ENCODE measurements at places on chromosomes 1 and 21.
A peak's percentile ranks its signal among the peaks of the same experiment; 100 is the strongest.

DNA sequence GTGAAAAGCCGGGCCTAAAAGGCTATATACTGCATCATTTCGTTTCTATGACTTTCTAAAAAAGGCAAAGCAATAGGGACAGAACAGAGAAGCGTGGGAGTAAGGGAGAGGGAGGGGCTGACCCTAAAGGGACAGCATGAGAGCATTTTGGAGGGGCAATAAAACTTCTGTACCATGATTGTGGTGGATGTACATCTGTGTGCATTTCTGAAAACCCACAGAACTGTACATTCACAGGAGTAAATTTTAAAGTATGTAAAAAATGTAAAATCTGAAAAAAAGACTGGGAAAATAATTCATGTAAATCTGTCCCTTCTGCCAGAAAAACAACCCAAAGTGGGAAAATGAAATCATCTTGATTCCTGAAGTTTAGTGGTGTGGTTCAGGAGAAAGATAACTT is 235.4 kb downstream of the CENPF start:
- peak; percentile 75 for DNase-seq

DNA sequence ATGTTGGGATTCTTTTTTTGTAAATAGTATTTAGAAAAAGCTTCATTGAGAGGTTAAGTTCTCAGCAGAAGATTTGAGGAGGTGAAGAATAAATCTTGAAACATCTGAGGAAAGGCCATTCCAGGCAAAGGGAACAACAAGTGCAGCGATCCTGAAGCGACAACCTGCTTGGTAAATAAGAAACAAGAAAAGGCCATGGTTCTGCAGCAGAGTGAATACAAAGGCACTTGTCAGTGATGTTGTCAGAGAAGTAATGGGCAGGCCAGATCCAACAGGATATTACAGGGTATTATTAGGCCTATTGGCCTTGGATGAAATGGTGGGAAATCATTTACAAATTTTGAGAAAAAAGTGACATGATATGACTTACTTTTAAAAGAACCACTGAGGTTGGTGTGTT is 960.0 kb downstream of the PLA2G4A start:
- no peak for DNase-seq

DNA sequence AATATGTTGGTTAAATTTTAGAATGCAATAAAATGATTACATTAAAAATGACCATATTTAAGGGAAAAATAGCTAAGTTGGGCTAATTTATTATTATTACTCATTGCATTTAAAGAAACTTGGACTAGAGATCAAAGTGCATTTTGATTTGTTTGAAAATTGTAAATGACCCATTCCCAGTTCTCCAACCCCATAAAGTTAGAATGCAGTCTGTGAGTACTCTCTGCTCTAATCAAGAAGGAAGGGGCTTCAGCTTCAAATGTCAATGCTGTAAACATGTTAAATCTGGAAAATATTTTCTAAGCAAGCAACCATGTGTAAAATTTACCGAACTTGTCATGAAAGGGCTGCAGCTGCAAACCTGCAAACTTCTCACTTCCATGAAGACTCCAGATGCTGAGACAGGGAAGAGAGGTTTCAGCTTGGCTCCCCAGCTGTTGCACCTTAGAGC is 232.7 kb downstream of the TTLL7 start:
- DNase-seq: no peak

DNA sequence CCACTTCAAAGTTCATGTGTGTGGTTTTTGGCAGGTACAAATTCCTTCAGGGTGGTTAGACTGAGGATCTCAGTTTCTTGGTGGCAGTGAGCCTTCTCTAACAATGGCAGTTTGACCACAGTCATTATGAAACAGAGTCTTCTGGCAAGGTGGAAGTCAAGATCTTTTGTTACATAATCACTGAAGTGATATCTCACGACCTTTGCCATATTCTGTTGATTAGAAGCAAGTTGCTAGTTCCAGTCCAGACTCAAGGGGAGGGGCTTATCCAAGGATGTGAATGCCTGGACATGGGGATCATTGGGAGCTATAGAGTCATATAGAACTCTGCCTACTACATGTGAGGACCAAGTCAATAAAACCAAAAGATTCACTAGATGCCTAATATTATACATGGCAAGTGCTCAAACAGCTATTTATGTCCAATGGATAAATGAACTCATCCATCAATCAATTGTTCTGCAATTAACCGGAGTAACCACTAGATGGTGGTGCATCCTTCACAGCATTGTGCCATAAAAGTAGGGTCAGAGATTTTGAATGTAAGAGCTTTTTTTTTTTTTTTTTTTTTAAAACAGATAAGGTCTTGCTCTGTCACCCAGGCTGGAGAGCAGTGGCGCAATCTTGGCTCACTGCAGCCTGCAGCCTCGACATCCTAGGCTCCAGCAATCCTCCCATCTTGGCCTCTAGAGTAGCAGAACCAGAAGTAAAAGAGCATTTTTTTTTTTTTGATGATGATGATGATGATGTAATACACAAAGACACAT is 131.9 kb downstream of the CRB1 start:
- DNase-seq: peak; percentile 77

DNA sequence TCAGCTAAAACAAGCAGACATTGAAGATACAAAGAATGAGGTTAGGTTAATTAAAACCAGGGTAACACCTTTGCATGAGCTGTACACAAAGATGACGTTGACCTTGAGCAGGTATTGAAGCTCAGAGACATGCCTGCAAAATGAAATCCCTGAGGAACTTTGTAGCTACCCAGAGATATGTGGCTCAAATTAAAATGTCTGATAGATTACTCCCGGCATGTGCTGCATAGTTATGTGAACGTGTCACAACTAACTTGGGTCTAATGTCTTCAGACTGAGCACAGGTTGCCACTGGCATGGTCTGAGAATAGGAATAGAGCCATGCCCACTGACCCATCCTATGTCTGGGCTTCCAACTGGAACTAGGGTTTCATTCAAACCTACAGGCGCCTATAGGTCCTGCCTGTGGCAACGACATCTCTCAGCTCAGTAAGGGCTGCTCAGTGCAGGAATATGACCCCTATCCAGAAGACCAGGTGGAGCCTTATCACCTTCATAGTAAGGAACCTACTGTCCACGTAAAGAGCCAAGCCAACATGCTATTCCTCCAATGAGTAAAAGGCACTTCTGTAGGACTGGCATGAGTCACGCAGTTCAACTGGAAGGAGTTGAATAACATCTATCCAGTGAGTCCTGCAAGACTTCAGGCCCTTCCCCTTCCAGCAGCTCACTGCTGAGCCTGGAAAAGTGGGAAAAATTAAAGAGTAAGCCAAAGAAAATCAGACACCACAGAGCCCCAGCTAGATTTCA is 60.7 kb downstream of the PRKAB2 start:
- no peak for DNase-seq
